ENCODE measurements at places on chromosomes 2 and 18. TPM values are rescaled to one million over a fixed set of nuclear protein-coding genes. Genes with fewer than 3 reads are reported as not detected.

The GAREM2 gene
- 7.9 TPM for total RNA-seq

The G6PC2 gene
- total RNA-seq = not detected

The REEP1 gene
- total RNA-seq = 0.19 TPM

The ALPI gene
- not detected for total RNA-seq

The CEBPZOS gene
- total RNA-seq = 46.6 TPM

The IL36A gene
- 0.23 TPM for total RNA-seq

The CDKL4 gene
- total RNA-seq = not detected

The DOCK10 gene
- 138 TPM for total RNA-seq

The PID1 gene
- not detected for total RNA-seq

The LINC00305 gene
- not detected for total RNA-seq

The LHCGR gene
- total RNA-seq = not detected

The FBLN7 gene
- 26.8 TPM for total RNA-seq

The ZNF521 gene
- not detected for total RNA-seq

The SLC4A3 gene
- total RNA-seq = not detected

The CDH2 gene
- 0.07 TPM for total RNA-seq

The LAMA3 gene
- total RNA-seq = not detected

The TCF7L1 gene
- not detected for total RNA-seq

The FSHR gene
- total RNA-seq = not detected

The TANC1 gene
- 0.33 TPM for total RNA-seq

The ACMSD gene
- not detected for total RNA-seq

The HOXD9 gene
- not detected for total RNA-seq

The AMER3 gene
- total RNA-seq = not detected

The GDF7 gene
- 0.26 TPM for total RNA-seq

The HSBP1L1 gene
- 6.8 TPM for total RNA-seq

The C2orf15 gene
- 0.26 TPM for total RNA-seq

The CFC1 gene
- not detected for total RNA-seq

The LYG2 gene
- total RNA-seq = not detected

The OBSL1 gene
- 0.26 TPM for total RNA-seq

The SOX11 gene
- total RNA-seq = not detected

The ITGA4 gene
- total RNA-seq = 109 TPM

The TMX3 gene
- total RNA-seq = 67.1 TPM

The MYCN gene
- total RNA-seq = not detected

The CYP20A1 gene
- 21.6 TPM for total RNA-seq

The QPCT gene
- 2.1 TPM for total RNA-seq

The PLA2R1 gene
- not detected for total RNA-seq

The UGT1A5 gene
- total RNA-seq = not detected

The HOXD1 gene
- not detected for total RNA-seq

The CRYGC gene
- total RNA-seq = not detected

The RAB6D gene
- not detected for total RNA-seq

Data from activated CD4-positive, alpha-beta T cell treated with anti-CD3 and anti-CD28 coated beads, Interleukin-2, amount 10 ng/mL, durations not matched to agents 24 days and 14 days (primary cell).